Right ventricle myocardium inferior (tissue), 1 donor: ENCODE measurements at places on chromosomes 7 and 10. TPM values are rescaled to one million over a fixed set of nuclear protein-coding genes. Genes with fewer than 3 reads are reported as not detected.

DNA sequence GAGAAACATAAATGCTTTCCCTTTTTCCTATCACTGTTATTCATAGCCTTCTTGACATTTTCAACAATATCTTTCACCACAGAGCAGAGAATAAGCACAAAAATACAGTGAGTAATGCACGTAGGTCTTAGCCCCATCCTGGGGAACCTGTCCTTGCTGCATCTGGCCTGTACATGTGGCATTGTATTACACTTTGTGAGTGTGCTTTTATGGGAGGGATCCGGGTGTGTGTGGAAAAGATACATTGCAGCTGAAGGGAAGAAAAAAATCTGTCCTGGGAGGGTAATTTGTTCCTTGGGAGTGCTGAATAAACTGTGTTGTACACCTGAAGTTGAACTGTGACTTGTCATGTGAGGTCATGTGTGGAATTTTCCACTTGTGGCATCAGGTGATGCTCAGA is 422.7 kb upstream of the LRGUK start:
- DNase-seq = no peak

DNA sequence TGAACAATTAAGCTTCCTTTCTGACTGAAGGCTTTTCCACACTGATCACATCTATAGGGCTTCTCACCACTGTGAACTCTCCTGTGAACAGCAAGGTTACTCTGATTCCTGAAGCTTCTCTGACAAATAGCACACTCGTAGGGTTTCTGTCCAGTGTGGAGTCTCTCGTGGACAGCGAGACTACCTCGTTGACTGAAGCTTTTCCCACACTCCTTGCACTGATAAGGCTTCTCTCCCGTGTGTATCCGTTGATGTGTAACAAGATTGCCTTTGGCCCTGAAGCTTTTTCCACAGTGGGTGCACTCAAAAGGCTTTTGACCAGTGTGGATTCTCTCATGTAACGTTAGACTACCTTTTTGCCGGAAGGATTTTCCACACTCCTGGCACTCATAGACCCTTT is 4.4 kb downstream of the ZNF32 start:
- no peak for DNase-seq

- no peak for DNase-seq
Measured at GRCh38 chr7:148527717-148528168, 62.8 kb upstream of the C7orf33 start.

DNA sequence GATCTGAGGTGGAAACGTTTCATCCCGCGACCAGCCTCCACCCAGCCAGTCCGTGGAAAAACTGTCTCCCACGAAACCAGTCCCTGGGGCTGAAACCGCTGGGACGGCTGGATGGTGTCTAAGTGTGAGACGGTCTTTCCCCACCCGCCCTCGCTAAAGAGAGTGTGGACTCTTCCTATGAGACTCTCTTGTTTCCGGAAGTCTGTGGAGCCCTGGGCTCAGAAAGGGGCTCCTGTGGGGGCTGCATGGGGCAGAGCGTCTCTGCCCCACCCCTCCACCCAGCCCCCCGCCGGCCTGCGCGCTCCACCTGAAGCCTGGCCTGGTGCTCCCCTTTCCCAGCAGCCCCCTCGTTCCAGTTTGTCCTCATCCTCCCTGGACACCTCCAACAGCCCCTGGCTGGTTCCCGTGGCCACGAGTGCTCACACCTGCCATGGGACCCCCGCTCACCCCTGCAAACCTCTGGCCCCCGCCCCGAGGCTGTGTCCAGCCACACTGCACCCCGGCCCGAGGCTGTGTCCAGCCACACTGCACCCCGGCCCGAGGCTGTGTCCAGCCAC is 28.7 kb downstream of the CFAP46 start:
- peak; percentile 21 for DNase-seq

- DNase-seq = no peak
Measured at GRCh38 chr10:31914370-31914769, 14.3 kb downstream of the ARHGAP12 start.

STEAP4 gene
- 25.2 TPM for total RNA-seq

NUTM2E gene
- not detected for total RNA-seq

DNA sequence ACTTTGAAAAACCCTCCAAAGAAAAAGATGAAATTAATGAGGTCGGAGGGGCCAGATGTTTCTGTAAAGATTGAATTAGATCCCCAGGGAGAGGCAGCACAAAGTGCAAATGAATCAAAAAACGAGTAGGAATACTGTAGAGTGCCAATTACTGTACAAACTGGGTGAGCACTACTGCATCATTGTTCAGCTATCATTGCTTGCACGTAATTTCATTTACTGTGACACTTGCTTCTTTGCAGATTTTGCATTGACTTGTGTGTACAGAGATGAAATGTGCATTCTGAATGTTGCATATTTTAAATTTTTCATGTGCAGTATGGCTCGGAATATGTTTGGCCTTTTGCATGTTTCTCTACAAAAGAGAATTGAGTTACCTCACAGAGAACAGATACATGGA is 123.7 kb downstream of the LCOR start:
- DNase-seq = no peak

GRCh38 chr10:124498056-124498455 is 36.4 kb downstream of the LHPP start:
- DNase-seq = no peak

GRCh38 chr7:34307540-34307939 is 350.5 kb upstream of the NPSR1 start:
- DNase-seq = no peak

NKX1-2 gene
- total RNA-seq = not detected

ERV3-1 gene
- total RNA-seq = 5.4 TPM

DNA sequence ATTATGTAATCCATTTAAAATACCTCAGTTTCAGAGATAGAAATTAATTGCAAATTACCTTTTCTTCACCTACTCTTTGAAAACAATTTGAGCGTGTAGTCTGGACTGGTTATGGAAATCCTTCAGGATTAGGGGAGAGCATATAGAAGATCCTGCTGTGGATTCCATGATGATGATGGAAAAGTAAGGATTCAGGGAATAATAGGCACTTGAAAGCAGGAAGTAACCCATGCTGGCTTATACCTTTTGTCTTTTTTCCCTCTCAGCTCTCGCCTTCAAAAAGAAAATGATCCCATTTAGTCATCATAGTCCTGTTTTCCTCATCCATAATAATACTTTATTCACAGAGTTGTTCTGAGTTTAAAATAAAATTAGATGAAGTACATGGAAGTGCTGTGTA is 4.4 kb downstream of the HBP1 start:
- no peak for DNase-seq

IFIT1B gene
- total RNA-seq = not detected
